Tongue (tissue), 3 donors: ENCODE measurements at places on chromosomes 4 and X.

- peak; percentile 62 for DNase-seq
Measured at GRCh38 chr4:154329268-154329868, 162.2 kb downstream of the DCHS2 start.

DNA sequence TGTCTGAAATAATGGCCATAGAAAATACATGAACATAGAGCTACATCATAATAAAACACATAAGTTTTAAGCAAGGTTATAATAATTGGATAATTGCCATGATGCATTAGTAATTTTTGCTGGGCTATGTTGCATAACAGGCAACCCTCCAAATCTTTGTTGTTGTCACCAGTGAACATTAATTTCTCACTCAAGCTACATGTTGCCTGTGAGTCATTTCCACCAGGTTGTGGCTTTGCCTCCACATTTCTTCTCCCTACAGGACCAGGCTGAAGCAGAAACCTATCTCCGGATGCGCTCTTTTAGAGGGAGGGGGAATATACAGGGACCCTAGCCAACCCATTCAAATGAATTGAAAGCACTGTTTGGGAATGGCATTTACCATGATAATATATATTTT, 347.7 kb downstream of the GABRG1 start:
- DNase-seq, result no peak

DNA sequence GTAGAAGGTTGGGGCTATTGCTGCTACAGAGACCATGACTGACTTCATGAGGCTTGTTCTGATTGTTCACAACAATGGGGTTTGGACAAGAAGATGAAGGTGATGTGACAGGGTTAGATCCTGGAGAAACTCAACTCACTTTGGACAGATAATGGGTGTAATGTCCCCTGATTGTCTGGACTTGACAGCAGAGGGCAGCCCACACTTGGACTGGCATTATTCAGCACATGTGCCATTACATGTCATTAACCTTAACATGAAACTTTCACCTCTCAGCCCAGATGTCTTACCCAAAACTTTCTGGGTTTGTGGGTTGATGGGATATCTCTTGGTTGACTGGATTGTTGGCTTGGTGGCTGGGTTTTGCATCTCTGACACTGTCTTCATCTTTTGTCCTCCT, 101.5 kb downstream of the MXRA5 start:
- no peak for DNase-seq

- DNase-seq, result peak; percentile 50
Measured at GRCh38 chr4:107034996-107035818, 906 bp downstream of the DKK2 start.

DNA sequence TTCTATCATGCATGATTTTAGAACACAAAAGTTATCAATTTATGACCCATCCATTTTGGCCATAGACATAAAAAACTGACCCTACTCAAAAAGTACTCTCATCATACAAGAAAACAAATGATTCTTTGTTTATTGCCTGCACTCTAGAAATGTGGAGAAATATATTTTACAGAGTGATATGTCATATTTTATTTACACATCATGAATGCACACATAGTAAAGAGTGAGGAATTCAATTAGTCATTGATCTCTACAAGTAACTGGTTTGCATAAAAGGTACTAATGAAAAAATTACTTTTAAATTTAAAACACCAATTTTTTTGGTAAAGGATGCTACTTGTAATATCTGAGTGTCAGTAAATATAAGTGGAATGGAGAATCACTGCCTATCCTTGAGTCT, 242.5 kb upstream of the FAT4 start:
- no peak for DNase-seq

- DNase-seq, result no peak
Measured at GRCh38 chr4:186013419-186014186, 55.4 kb upstream of the TLR3 start.

GRCh38 chrX:117196481-117196880, 733.7 kb upstream of the CT83 start:
- DNase-seq, result no peak

GRCh38 chr4:139704915-139705485, 39.4 kb downstream of the MGST2 start:
- DNase-seq, result no peak

GRCh38 chr4:37748485-37748884, 62.3 kb upstream of the RELL1 start:
- peak; percentile 40 for DNase-seq

- DNase-seq, result no peak
Measured at GRCh38 chr4:177239477-177239876, 70.2 kb upstream of the NEIL3 start.

- peak; percentile 88 for DNase-seq
Measured at GRCh38 chr4:151014521-151015458, at the start of gene LRBA. Gene LRBA (minus strand): TSS chr4:151015284. CDS start chr4:151014642, 642 bp downstream.

GRCh38 chrX:41145920-41146608, 60.8 kb downstream of the USP9X start:
- DNase-seq, result no peak

- DNase-seq, result no peak
Measured at GRCh38 chrX:20147561-20147960, 5.9 kb upstream of the EIF1AX start.

DNA sequence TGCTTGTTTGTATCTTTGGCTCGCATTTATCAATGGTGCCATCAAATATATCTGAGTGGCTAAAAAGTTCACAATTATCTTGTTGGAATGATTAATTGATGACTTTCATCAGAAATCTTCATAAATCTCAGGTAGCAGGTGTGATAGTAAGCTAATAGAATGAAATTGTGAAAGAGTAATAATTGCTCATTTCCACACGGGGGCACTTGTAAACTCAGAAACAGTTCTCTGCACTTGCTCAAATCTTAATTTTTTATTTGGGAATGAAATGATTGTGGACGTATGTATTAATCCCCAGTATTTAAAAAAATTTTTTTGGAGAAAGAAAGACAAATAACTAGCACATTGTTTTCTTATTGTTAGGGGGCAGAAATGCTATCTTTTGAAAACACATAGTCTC, 132.8 kb downstream of the DTHD1 start:
- DNase-seq, result no peak

DNA sequence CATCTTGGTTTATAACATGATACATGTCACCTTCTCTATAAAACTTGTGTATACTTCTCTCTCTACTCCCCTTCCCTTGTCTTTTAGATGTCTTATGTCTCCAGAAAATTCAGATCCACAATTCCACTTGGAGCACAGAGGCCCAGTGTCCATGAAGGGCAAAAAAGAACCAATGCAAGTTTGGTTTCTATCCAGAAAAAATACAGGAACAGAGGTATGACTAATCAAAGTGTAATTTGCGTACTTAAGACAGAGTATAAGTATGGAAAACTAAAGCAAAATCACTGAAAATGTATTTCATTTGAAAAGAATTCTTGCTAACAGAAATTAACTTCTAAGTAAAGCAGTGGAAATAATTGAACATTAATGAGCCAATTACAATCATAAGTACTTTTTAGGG, 46.2 kb downstream of the GUCY1B1 start:
- no peak for DNase-seq

DNA sequence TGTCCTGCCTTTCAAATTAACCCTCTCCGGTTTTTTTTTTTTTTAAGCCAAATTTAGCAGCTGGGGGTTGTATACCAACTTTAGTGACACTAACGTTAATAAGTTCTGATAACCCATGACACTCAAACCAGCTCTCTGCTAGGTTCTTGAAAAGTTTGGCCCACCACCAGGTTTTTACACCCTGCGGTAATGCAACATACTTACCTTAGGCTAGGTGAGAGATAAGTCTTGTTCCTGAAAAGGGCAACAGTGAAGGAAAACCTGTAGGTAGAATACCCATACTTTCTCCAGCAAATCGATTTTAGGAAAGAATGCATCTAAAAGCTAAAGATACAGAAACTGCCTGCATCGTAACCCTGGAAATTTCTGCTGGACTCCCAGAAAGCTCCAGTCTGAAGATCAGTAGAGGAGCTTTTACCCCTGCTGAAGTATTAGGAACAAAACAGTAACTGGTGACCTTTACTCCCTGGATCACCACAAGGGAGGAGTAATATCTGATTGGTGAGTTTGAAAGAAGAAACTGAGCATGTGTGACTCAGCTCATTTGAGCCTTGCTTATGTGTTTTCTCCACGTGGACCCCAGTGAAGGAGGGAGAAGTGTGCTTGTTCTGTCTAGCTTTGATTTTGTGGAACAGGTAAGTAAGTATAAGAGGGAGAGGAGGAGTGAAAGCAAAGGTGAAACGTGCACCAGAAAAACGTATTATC, 34.4 kb upstream of the COX18 start:
- no peak for DNase-seq

- no peak for DNase-seq
Measured at GRCh38 chrX:129845616-129846190, 2.0 kb upstream of the ZDHHC9 start.

- DNase-seq, result no peak
Measured at GRCh38 chr4:140485939-140486338, 12.2 kb downstream of the MGAT4D start.

GRCh38 chr4:117376692-117377091, 291.3 kb upstream of the TRAM1L1 start:
- DNase-seq, result no peak

DNA sequence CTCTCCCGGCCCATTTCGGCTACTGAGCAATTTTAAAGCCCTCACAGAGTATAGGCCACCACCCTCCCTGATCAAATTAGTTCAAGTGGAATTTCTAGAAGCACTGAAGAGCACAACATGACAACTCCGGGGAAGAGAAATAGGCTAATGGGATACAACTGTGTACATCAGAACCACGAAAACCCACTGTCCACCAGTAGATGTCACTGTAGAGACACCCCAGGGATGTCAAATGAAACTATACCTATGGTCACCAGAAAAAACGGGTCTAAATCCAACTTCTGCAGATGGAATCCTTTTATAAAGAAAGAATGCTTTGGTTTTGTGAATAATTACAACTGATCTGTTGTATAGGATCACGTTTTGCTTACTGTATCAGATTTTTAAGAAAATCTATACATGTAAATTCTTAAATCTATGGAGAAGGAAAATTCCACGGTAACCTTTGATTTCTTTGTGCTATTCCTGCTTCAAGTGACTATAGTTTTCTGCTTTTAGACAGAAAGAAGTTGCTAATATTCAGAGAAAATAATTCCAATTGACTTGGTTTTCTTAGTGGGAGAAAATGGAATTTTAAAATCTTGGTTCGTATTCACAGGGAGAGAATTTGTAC, 29.5 kb upstream of the MAP3K15 start:
- DNase-seq, result peak; percentile 73

DNA sequence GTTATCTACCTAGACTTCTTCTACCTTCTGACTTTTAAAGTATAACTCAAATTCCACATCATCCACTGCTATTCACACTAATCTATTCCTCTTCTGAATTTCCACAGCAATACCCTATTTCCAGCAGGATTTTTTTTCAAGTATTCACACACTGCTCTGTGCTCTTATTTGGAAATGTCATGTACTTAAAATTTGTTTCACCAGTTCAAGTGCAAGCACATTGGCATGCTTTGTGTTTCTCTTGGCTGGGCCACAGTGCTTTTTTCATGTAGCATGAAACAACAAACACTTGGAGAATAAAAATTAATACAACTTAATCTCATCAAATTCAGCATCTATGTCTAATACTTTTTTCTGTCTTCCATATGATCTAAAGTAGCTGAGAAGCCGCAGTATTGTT, 161.8 kb upstream of the PCDH18 start:
- peak; percentile 37 for DNase-seq

DNA sequence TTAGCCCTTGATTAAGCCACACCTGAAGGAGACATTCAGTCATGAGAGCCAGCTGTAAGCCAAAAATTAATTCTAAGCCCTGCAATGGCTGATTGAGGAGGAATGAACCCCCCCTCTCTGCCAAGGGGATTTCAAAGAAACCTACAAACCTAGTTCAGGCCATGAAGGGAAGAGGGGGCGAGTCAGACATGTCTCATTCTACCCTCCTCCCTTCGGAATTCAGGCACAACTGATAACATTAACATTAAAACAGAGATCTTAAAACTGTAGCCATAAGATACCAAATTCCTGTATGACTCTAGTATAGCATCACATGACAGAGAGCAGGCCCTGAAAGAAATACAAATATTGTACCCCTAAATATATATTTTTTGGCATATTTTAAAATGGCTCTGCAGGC, 40.4 kb upstream of the AFAP1 start:
- no peak for DNase-seq

DNA sequence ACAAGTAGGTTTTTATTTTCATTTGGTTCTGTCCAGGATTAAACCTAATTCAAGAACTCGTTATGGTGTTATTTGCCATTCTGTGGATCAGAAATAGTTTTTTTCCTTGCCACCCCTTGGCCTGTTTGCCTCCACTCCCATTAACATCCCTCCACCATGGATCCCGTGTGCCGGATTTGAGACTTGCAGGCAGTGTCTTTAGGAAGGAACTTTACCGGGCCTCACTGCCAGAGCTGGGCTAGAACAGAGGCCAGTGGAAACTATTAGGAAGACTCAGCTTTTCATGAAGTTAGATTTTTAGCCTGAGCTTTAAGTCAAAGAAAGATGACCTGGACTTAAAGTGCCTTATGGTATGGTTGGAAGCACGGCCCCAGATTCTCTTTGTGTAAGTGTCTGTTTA, 2.4 kb downstream of the KLHL2 start:
- no peak for DNase-seq

DNA sequence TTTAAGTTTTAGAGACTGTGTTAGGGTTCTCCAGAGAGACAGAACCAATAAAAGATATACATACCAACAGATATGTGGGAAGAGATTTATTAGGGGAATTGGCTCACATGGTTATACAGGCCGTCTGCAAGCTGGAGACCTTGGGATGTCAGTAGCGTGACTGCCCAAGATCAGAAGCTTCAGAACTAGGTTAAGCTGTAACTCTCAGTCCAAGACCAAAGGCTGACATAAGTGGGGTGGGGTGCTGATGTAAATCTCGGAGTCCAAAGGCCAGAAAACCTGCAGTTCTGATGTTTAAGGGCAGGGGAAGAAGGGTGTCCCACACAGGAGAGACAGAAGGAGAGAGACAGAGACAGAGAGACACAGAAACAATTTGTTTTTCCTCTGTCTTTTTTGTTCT, 10.5 kb downstream of the CLDN34 start:
- no peak for DNase-seq

- no peak for DNase-seq
Measured at GRCh38 chr4:42327323-42327722, 70.0 kb upstream of the SHISA3 start.

DNA sequence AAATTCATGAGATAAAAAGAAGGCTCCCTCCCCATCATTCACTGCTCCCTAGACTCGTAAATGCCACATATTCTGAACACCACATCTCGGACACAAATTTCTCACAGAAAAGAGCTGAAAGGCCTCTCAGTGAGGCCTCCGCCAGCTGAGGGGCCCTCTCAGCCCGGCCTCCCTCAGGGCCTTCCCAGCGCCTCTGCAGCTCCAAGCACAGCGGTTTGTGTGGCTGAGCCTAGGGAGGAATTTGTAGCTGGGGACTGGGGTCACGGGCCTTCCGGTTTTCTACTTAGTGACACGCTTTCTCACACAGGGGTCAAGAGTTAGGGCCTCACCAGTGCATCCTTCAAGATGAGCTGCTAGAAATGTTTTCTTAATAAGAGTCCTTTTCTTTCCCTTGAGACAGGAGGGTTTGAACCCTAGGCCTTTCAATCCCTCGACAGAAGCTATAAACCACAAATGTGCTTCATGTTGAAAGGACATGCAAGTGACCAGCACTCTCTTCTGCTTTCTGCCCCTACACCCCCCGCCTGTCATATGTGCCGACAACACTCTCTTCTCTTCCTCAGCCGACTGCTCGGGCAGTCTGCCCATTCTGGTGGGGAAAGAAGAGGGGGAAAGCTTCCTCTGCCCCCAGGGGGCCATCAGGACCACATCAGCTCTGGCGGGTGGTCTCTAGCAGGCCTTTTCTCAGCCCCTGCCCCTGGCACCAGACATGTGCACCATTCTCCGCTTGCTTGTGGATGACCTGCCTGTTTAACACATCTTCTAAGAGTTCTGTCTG, 104.9 kb downstream of the CHIC2 start:
- no peak for DNase-seq

GRCh38 chrX:10106806-10107205, 50.0 kb upstream of the CLCN4 start:
- DNase-seq, result peak; percentile 66
